Liver (tissue), 10 donors: ENCODE measurements at places on chromosomes 2 and 18.

DNA sequence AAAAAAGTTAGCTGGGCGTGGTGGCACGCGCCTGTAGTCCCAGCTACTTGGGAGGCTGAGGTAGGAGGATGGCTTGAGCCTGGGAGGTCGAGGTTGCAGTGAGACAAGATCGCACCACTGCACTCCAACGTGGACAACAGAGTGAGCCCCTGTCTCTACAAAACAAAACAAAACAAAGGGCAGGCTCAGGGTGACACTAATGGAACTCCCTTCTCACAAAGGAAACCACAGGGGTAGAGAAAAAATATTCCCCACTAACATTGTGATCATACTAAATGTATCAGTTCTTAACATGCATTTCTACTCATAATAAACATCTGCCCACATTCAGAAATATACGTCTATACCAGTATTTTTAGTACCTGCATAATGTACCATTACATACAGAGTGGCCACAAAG lies 21.1 kb downstream of the STAM2 start:
- no peak for DNase-seq

DNA sequence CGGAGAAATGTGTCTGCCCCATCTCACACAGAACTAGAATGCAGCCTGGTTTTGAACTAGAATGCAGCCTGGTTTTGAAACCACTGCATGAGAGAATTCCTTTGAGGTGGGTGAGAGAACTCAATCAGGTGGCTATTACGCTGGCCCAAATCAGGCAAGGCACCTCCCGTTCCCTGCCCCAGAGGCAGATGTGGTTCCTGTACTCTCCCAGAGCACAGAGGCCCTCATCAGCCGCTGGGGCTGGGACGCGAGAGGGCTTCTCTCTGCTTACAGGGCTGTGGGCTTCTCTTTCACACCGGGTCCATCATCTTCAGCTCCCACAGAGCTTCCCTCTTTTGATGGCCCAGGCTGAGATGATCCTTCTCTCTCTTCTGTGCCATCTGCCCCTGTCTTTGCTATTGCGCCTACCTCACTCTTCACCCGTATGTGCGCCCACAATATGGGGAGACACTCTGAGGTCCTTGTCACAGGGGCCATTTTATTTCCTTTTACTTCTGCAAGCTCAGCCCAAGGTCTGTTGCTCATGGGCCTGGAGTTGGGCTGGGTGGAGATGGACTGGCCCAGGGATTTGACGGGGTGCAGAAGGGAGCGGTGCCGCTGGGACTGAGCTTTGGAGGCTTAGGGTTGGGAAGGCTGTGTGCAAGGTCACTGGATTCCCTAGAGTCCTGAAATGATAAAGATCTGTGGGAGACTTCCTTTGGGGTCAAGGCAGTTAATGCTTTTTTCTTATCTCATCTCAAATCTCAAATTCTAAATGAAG lies 84.4 kb upstream of the HS6ST1 start:
- DNase-seq, result no peak

DNA sequence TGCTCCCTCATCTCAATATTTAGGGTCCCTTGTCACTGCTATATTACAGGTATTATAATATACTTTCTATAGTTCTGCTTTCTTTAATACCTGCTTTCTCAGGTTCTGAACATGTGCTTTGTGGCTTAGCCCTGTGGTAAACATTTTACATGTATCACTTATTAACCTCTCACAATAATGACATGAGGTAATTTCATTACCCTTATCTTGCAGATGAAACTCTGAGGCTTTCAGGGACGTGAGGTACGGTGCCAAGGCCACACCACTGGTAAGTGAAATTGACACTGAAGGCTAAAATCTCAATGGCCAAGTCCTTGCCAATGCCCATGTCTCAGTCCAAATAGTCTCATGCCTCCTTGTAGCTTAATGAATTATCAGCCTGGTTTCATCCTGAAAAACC lies 21.7 kb downstream of the LINC00305 start:
- no peak for DNase-seq

DNA sequence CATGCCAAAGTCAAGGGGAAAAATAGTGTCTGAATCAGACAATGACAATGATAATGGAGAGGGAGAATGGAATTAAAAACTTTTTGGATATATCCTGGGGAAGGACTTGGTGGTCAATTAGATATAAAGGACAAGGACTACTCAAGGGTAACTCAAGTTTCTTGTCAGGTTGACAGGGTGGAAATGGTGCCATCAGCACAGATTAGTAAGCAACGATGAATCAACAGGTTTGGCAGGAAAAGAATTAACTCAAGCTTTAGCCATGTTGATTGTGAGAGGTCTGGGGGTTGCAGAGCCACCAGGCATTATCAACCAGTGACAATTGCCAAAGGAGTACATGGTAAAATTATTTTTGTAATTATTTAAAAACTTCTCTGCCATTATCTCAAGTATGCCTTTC lies 35.8 kb upstream of the SPATS2L start:
- DNase-seq, result no peak

- no peak for DNase-seq
Observed at GRCh38 chr2:216865658-216866057, 5.8 kb upstream of the TNP1 start.

- no peak for DNase-seq
Observed at GRCh38 chr2:64317707-64318475, 136.1 kb upstream of the LGALSL start.

DNA sequence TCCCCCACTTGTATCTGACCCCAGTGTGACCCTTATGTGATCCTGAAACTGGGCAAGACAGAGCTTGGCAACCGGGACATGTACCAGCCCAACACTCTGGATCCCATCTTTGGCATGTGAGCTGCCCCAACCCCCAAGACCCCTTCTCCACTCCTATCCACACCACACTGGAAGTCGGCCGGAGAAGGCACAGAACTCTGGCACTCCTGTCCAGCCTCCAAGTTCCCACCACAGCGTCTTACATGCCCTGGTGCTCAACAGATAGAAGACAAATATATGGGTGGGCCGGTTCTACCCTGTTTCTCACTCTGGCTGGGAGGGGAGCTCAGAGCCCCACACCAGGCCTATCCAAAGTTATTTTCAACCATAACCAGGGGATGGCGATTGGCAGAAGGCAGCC lies 40.8 kb downstream of the LMAN2L start:
- DNase-seq, result no peak

DNA sequence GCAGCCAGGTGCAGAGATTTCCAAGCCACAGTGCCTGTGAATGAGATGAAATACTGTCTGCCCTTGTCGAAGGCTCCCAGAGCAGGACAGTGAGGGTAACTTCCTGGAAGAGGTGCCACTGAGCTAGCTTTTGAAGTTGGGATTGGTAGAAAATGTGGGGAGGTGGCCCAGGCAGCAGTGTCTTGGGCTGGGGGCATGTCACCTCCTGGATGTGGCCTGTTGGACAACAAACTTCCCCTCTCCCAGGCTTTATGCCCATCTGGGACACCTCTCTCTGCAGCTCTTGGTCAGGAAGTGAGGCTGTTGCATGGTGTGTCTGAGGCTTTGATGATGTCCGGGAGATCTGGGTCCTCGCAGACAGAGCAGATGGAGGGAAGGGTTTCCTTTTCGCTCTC lies 151.4 kb downstream of the DYSF start:
- DNase-seq, result peak; percentile 30

DNA sequence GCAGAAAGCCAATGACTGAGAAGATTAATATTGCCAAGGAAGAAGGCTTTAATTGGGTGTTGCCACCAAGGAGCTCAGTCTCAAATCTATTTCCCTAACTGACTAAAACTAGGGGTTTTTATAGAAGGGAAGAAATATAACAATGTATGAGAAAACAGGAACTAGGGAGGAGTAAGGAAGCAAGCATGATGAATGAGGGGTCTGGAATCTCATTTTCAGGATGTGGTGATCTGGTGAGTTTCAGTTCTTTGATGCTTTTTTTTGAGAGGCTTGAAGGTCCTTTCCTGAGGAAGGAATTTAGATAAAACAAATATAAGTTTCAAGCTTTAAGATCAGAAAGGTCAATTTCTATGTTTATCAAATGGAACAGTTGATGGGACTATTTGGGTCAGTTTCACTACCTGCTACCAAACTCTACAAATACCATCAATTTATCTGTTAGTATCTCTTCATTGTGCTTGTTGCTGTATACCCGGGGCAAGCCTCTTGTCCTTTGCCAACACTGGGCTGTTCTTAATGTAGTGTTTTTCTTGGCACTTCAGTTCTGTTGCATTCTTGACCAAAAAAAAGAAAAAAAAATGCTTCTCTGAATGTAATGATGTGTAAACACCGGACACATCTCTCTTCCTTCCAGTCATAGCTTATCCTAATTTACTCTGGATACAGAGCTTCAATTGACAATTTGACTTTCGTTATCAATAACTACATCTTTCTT lies 357.0 kb downstream of the GALNT13 start:
- no peak for DNase-seq

DNA sequence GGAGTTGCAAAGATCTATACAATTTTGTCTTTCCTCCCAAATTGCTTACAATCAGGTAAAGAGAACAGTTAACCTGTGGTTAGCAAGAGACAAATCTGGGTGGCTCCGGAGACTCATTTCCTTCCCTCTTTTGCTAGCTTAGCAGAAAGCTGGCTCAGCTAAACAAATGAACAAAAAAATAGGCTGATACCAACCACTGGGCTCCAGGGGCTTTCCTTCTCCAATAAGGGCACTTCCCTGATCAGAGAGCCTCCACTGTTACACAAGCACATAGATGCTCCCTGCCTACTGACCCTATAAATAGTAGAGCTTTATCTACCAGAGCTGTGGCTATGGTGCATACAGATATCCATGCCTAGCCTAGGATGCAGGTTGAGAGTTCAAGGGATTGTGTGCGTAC lies 90.1 kb upstream of the ARL5A start:
- DNase-seq, result no peak

GRCh38 chr2:73175663-73176204 lies 26.6 kb upstream of the NOTO start:
- peak; percentile 73 for DNase-seq
